Activated CD4-positive, CD25-positive, alpha-beta regulatory T cell treated with anti-CD3 and anti-CD28 coated beads, Interleukin-2, amount 50 U/mL, for 72 hours (primary cell): ENCODE measurements at places on chromosomes 6 and 20.

DNA sequence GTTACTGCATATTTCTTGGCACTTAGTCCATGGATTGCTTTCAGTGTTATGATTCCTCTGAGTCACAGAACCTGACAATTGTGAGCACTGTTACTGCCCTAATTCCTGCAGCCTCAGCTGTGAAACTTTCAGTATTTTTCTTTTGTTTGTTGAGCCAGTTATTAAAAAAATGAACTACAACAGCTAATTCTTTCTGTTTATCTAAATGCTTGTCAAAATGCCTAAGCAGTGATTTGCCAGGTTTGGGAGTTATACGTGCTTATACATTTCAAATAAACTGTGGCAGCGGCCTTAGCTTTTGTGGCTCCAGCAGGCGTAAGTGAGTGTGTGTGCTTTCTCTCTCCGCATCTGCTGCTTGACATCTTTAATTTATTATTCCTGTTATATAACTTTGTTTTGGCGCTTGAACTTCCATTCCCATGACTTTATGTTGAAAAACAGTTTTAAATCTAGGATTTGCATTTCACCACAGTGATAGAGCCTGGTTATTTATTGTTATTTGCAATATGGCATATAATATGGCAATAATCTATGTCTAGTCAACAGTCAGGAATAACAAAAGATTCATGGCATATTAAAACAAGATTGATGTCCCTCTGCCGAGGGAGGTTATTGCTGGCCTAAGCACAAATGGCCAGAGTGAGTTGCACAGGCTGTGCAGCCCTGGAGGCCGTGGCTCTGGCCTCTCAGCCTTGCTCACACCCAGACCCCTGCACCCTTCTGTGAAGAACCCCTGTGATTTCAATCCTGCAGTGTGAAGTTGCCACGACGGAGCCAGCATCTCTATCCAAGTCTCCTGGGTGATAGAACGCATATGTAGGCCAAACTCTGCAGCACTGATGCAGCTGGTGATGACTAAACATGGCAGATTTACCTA, 303.4 kb downstream of the THBS2 start:
- no peak for DNase-seq

DNA sequence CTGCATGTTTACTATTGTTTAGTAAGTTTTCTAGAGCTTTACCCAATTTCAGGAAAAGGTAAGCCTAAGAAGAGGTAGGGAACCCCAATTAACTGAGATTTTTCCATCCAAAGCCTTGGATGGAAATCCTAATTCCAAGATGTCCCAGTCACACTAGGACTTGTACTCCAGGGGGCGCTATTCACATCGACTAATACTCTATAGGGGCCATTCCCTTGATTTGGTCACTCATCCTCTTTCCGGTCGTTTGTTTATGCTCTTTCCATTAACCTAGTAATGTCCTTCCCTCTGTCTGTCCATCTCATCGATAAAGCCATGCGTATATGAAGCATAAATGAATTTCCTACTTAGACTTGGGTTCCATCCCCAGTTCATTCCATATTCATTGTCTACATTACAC, 80.8 kb upstream of the FUCA2 start:
- DNase-seq: no peak

DNA sequence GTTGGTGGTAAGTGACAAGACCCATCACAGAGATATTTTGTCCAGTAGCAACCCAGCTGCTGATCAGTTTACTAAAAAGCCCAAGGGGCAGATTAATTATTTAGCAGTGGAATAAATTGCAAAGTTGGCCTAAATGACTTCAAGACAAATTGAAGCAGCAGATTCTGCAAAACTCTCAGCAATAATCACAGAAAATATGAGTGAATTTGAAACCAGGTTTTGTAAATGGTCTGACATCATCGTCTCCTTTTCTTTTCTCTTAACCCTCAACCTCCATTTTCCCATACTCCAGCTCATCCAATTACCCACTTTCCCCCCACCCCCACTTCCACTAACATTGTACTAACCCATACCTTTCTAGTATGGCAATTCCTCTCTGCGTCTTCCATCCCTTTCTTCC, 11.3 kb upstream of the PTPRK start:
- DNase-seq: no peak

DNA sequence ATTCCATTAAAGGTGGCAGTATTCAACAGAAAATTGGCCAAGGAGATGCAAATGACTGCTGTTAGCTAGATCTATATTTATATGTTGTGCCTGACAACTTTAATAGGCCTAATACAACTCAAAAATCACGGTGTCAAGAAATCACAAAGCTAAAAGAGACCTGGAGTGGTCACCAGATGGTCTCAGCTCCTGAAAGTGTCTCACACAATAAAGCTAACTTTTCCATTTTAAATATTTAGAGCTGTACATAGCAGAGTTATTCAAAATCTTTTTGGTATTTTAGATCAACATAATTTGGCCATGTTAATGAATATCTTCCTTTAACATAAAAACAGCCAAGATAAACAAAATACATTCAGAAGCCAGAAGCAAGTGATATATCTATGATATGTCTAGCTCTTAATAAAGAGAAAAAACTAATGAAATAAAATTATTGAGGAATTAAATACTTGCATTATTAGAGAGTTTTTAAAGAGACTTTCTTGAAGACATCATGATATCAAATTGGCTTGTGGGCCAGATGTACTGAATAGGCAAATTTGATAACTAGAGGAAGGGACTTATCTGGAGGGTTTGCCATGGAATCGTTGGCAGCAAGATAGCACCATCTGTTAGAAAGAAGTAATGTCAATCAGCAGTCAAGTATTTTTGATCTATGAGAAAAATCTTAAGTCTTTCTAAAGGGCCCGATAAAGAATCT, 84.9 kb upstream of the SCAF8 start:
- DNase-seq: no peak

- no peak for DNase-seq
Measured at GRCh38 chr6:52727908-52728307, 35.4 kb downstream of the GSTA2 start.

- no peak for DNase-seq
Measured at GRCh38 chr6:161435748-161436070, 161.8 kb upstream of the AGPAT4 start.

DNA sequence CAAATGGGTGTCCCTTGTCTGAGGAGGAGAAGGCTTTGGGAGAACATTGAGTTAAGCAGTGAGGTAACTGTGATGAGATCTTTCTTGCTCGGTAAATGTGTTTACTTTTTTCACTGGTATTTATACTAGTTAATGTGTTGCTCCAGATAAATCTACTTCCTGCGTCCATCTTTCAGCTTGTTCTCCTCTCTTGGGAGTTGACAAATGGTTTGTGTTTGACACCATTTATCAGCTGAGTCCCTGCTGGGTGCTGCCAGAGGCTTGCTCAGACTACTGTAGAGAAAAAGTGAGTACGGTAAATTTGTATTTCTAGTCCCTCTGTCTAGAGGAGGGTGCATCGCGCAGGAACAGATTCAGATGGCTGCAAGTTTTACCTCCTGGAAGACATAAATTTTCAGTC, 8.3 kb upstream of the PRDM1 start:
- no peak for DNase-seq

GRCh38 chr20:10646886-10647420, 26.8 kb downstream of the JAG1 start:
- no peak for DNase-seq

- no peak for DNase-seq
Measured at GRCh38 chr20:7841291-7841970, 98.8 kb downstream of the HAO1 start.

DNA sequence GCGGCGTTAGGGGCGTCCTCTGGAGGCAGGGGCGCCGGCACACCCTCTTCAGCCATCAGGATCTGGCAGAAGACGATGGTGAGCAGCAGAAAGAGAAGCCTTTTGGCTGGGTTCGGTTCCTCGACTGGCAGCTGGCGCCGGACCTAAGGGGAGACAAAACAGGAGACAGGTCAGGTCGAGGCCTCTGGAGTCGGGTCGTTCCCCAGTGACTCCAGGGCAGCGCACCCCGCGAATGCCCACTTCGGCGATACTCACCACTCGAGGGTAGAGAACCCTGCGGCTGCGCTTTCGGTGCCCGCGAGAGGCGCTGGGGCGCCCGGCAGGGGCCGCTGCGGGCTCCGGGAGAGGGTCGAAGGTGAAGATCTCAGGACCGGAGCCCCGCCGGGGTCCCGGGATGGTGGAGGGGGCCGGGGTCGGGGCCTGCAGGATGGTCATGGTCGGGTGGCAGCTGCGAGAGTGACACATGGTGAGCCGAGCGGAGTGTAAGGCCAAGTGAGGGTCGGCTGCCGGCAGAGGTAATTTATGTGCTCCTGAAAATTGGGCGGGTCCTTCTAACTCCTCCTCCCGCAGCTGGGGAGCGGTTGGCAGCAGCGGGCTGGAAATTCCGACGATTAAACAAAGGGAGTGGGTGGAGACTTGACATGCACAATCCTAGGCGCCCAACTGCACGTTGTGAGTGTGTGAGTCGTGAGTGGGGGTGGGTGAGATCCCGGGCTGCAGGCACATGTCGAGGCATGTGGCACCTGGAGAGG, at the start of gene IER3:
TSS of gene IER3 (minus strand) at position 494 of the 752 bp plus-strand sequence. CDS start at position 465, 29 bp downstream.
- DNase-seq: peak; percentile 77

DNA sequence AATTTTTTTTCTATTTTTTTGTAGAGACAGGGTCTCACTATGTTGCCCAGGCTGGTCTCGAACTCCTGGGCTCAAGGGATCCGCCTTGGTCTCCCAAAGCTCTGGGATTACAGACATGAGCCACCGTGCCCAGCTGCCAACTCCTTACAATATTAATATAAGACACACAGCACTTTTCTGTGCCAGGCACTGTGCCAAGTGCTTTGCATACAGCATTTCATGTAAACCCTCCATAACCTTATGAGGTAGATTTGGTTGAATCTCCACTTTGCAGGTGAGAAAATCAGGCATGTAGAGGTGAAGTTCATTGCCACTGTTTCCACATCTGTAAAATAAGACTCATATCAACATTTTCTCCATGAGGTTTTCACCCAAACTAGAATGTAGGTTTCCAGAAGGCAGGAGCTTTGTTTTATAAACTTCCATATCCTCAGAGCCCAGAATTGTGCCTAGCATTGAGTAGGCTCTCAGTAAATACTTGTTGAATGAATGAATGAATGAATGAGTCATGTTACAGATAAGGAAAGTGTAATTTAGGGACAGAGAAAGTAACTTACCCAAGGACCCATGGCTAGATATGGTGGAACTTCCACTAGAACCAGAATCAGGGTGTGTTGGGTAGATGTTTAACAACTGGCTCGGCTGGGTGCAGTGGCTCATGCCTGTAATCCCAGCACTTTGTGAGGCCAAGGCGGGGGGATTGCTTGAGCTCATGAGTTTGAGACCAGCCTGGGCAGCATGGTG, 3.0 kb upstream of the CTNNBL1 start:
- DNase-seq: no peak

DNA sequence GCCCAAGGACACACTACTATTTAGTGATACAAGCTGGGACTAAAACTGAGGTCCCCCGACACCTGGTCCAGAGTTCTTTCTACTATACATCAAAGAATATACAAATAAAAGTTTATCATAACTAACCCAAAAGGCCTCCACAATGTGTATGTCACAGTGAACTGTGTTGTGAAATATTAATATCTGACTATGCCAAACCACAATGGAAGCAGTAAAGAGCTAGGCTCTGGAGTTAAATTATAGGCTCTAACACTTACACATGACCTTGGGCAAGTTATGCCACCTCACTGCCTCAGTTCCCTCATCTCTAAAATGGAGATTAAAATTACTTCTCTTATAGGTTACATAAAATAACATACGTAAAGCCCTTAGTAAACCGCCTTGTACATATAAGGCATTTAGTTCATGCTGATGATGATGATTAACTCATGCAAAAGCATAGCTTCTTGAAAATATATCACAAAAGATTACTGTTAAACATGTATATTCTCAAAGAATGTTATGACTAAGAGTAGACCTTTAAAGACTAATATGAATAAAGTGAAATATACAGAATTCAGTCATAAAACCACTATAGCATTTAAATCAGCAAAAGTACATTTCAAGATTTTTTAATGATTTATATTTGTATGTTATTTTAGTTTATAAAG, 5.7 kb downstream of the SUPT3H start:
- no peak for DNase-seq

DNA sequence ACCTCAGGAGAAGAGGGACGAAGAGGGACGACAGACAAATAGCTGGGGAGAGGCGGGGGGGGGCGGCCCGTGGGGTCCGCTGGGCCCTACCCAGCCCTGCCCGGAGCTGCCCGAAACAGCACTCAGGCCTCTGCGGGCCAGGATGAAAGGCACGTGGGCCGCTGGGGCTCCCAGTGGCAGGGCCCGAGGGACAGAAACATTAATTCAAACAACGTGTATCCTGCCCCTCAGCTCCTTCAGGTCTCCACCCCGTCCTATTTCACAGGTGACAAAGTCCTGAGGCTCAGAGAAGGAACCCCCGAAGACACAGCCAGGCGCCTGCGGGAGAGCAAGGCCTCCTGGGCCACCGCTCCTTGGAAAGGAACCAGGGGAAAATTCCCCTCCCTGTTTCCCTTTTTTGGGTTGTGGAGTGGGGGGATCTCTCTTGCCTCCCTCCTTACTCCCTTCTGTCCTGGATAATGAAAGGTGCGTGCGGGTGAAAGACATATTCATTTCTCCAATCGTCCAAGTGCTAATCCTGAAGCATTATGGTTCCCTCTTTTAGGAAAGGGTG, 93.3 kb downstream of the RNASET2 start:
- no peak for DNase-seq

DNA sequence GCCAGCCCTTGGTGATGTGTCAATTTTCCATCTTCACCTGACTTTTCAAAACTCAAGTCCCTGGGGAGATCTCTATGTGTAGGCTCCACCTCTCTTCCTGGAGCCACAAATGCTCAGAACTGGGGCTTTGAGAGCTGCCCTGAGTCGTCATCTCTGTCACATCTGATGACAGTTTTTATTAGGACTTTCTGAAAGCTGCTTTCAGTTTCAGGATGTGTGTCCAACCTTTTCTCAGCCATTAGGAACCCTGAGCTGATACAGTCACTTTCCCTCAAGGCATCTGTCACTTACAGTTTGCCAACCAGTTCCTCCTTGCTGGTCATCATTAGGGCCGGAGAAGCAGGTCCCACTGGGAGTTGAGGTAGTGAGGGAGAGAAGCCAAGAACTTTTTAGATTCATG, 365.9 kb upstream of the CHD6 start:
- DNase-seq: no peak

DNA sequence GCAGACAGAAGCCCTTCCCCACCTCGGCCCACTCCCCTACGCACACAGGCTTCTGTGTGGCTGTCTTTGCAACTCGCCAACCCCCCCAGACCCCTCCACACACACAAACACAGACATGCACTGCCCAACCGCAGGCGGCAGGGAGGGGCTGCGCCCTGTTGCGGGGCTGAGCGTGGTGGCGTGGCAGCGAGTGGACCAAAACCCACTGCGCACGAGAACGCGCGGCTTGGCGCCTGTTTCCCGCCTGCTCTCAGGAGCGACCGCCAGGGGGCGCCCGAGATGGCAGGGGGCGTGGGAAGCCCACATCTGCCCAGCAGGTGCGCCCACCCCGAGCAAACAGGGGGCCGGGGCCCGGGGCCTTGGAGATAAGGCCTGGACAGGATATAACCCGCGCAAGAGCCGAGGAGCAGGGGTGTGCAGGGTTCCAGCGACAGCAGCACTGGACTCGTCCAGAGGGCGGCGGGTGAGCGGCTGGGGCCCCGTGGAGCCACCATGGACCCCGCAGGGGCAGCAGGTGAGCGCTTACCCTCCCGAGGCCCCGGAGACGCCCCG, at the start of gene RBPJL:
TSS of gene RBPJL (plus strand) at position 410 of the 552 bp plus-strand sequence. CDS start at position 493, 83 bp downstream.
- peak; percentile 67 for DNase-seq
